Thoracic aorta (tissue), 2 donors: ENCODE measurements at places on chromosomes 5 and 9. TPM values are rescaled to one million over a fixed set of nuclear protein-coding genes. Genes with fewer than 3 reads are reported as not detected.

GRCh38 chr9:126327006-126327713 lies 531 bp downstream of the MVB12B start:
- no peaks in the 10 kb centered on the region for H3K36me3 ChIP-seq
- DNase-seq = no peak
- H3K4me3 ChIP-seq = peak overlapping the region; percentile 76
- peaks cover 16% of the 10 kb centered on the region for H3K4me1 ChIP-seq
- no peaks in the 10 kb centered on the region for H3K27me3 ChIP-seq
- H3K27ac ChIP-seq = peak overlapping the region; percentile 14

DNA sequence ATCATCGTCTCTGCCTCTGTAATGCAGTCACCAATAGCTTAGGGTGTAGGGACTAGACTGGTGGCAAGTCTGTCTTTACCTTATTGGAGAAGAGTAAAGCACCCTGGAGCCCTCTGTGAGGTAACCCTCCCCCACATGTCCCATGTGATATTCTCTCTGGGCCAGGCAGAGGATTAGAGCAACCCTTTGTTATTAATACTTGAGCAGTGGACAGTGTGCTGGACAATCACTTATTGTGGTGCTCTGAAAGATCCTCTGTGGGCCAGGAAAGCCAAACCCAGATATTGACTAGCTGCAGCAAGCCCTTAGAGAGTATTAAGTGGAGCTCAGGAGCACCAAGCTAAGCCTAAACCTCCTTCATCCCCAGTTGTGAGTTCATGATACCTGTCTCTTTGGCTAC lies 139.7 kb upstream of the RUSC2 start:
- DNase-seq = no peak
- peaks cover 5% of the 10 kb centered on the region for H3K4me1 ChIP-seq
- H3K27ac ChIP-seq = peak overlapping the region; percentile 37
- H3K36me3 ChIP-seq = peaks cover 5% of the 10 kb centered on the region
- H3K4me3 ChIP-seq = no peak overlapping the region
- no peaks in the 10 kb centered on the region for H3K27me3 ChIP-seq

DNA sequence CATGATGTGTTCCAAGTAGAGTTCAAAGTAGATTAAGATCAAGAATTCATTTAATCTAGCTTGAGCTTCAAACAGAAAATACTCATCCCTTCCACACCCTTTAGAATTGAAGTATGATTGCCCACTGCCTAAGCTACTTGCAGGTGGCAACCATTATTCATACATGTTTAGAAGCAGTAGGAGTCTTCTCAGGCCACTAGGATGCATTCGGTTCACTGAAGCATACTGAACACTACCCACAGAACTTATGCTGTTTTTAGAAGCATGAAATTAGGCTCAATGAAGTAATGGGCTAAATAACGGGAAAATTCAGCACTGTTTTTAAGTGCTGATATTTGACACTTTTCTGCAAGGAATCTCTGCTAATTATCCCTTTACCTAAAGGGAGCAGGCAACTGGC lies 263.4 kb downstream of the DEPDC1B start:
- DNase-seq = no peak
- no peak overlapping the region for H3K4me3 ChIP-seq

- no peak overlapping the region for H3K4me3 ChIP-seq
- no peaks in the 10 kb centered on the region for H3K27me3 ChIP-seq
- H3K36me3 ChIP-seq = no peaks in the 10 kb centered on the region
Measured at GRCh38 chr5:67925511-67925910, 290.0 kb upstream of the PIK3R1 start.

DNA sequence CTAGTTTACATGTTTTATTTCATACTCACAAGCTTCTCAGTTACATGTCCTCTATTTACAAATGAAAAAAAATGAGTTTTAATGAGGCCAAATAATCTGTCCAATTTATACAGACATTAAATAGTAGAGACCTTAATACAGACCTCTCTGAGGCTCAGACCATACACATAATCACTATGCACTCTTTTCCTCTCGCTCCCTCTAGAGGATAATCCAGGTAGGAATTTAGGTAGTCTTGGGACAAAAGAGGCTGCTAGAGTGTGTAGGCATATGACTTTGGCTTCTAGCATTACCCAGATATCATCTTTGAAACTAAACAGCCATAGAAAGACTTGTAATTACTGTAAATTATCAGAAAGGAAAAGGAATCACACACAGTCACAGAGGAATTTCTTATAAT lies 444.7 kb downstream of the HINT1 start:
- H3K27ac ChIP-seq = no peak overlapping the region
- H3K36me3 ChIP-seq = no peaks in the 10 kb centered on the region
- DNase-seq = no peak
- no peaks in the 10 kb centered on the region for H3K27me3 ChIP-seq
- no peak overlapping the region for H3K4me3 ChIP-seq

- no peaks in the 10 kb centered on the region for H3K36me3 ChIP-seq
- H3K4me3 ChIP-seq = no peak overlapping the region
- DNase-seq = no peak
- H3K27me3 ChIP-seq = no peaks in the 10 kb centered on the region
- no peak overlapping the region for H3K27ac ChIP-seq
Measured at GRCh38 chr5:3522491-3522890, 73.1 kb upstream of the IRX1 start.

GRCh38 chr5:33941090-33941489 lies 4.9 kb downstream of the RXFP3 start:
- no peak overlapping the region for H3K27ac ChIP-seq
- peaks cover 6% of the 10 kb centered on the region for H3K4me1 ChIP-seq
- DNase-seq = no peak
- H3K36me3 ChIP-seq = no peaks in the 10 kb centered on the region
- H3K4me3 ChIP-seq = no peak overlapping the region

- H3K4me3 ChIP-seq = peak overlapping the region; percentile 63
- DNase-seq = peak; percentile 84
- H3K4me1 ChIP-seq = peaks cover 90% of the 10 kb centered on the region
- peak overlapping the region; percentile 95 for H3K27ac ChIP-seq
- no peaks in the 10 kb centered on the region for H3K27me3 ChIP-seq
- H3K36me3 ChIP-seq = no peaks in the 10 kb centered on the region
Measured at GRCh38 chr5:139660923-139661814, 13.0 kb downstream of the CXXC5 start.

DNA sequence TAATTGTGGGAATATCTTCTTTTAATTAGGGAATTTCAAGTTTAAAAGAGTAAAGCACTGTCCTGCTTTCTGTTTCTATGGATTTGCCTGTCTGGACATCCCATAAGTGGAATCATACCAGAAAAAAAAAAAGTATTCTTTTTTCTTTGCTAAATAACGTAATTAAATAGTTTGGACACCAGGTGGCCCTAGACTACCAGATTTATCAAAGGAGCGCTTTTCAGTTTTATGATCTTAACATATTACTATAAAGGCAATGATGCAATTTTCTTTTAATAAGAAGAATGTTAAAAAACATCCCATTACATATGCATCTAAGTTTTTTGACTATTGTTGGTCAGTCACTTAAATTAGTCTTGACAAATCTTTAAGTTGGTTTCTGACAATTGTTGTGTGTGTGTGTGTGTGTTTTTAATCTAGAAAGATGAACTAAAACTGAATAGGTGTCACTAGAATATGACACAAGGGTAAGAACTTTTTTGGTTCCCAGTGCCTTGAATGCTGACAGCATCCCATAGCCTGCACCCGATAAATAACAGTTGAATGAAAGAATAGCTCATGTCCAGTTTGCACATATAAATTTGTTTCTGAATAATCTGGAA lies 49.5 kb downstream of the C5orf22 start:
- no peaks in the 10 kb centered on the region for H3K36me3 ChIP-seq
- no peaks in the 10 kb centered on the region for H3K27me3 ChIP-seq
- H3K4me3 ChIP-seq = no peak overlapping the region

DNA sequence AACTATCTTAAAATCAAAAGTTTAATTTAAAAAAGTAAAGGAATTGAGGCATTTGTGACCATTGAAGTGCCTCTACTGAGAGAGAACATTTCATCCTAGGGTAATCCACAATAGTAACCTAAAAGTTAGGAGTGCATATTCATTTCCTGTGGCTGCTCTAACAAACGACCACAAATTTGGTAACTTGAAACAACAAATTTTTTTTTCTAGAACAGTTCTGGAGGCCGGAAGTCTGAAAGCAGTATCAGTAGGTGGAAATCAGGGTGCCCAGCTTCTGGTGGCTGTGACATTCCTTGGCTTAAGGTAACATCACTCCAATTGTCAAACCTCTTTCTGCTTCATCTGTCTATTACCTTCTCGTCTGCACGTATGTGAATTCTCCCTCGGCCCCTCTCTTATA lies 67.1 kb upstream of the SSBP2 start:
- H3K27ac ChIP-seq = no peak overlapping the region
- H3K36me3 ChIP-seq = no peaks in the 10 kb centered on the region
- no peak overlapping the region for H3K4me3 ChIP-seq
- no peak for DNase-seq

- H3K4me1 ChIP-seq = peaks cover 26% of the 10 kb centered on the region
- peak overlapping the region; percentile 64 for H3K27ac ChIP-seq
- DNase-seq = no peak
- H3K36me3 ChIP-seq = no peaks in the 10 kb centered on the region
Measured at GRCh38 chr9:109329638-109330258, 8.9 kb upstream of the EPB41L4B start.

DNA sequence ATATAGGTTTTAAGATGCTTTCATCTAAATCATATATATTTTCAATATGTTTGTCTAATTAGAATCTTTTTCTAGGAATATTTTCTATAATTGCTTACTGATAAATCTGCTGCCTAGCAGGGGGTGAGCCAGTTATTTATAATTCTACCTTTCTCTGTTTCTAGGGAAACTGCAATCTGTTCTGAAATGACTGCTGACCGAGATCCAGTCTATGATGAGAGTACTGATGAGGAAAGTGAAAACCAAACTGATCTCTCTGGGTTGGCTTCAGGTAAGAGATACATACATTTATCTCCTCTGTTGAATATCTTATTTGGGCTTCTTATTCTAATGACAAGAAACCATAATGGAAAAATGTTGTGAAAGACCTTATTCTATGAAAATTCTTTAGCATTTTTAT lies 127.3 kb downstream of the XRCC4 start:
- no peak overlapping the region for H3K4me3 ChIP-seq
- no peaks in the 10 kb centered on the region for H3K27me3 ChIP-seq
- H3K4me1 ChIP-seq = peaks cover under 1% of the 10 kb centered on the region
- H3K27ac ChIP-seq = no peak overlapping the region
- no peak for DNase-seq

GRCh38 chr5:43704243-43704642 lies 101.3 kb downstream of the NNT start:
- no peak for DNase-seq
- peaks cover 4% of the 10 kb centered on the region for H3K36me3 ChIP-seq
- H3K4me3 ChIP-seq = no peak overlapping the region
- no peaks in the 10 kb centered on the region for H3K4me1 ChIP-seq

GRCh38 chr5:121919046-121919445 lies 42.7 kb upstream of the SRFBP1 start:
- H3K27ac ChIP-seq = no peak overlapping the region
- no peaks in the 10 kb centered on the region for H3K4me1 ChIP-seq
- no peaks in the 10 kb centered on the region for H3K27me3 ChIP-seq
- no peaks in the 10 kb centered on the region for H3K36me3 ChIP-seq

DNA sequence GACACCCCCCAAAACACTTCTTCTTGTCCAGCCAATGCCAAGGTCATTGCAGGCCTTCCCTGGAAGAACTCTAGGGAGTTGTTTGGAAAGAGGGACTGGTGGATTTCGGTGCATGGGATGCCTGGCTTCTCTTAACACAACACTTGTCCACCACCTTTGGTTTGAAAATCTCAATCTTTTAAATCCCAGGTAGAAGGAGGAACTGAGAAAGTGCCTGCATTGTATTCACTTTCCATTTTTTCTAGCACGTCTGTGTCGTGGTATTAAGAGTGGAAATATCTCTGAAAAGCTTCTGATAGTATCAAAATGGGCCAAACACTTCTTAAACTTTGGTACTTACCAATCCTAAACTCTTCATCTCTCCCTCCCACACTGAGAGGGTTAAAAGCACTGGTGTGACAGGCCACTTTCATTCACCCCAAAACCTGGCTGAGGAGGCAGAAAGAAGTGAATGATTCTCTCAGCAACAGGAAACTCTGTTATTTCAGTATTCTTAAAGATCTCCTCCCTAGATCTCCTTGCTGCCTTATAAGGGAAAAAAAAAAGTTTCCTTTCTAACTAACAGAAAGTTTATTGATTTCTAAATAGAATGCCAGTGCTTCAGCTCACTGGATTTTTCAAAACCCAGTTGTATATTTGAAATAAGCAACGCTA lies 3.9 kb upstream of the NFIB start:
- peak overlapping the region; percentile 81 for H3K4me3 ChIP-seq
- peaks cover 39% of the 10 kb centered on the region for H3K4me1 ChIP-seq
- H3K27me3 ChIP-seq = no peaks in the 10 kb centered on the region
- no peaks in the 10 kb centered on the region for H3K36me3 ChIP-seq

GRCh38 chr9:117779760-117780159 lies 75.6 kb downstream of the TLR4 start:
- H3K4me1 ChIP-seq = peaks cover 11% of the 10 kb centered on the region
- no peaks in the 10 kb centered on the region for H3K27me3 ChIP-seq
- H3K27ac ChIP-seq = no peak overlapping the region
- no peaks in the 10 kb centered on the region for H3K36me3 ChIP-seq
- DNase-seq = no peak

- H3K27me3 ChIP-seq = no peaks in the 10 kb centered on the region
- no peaks in the 10 kb centered on the region for H3K4me1 ChIP-seq
- DNase-seq = no peak
- no peaks in the 10 kb centered on the region for H3K36me3 ChIP-seq
- H3K27ac ChIP-seq = no peak overlapping the region
Measured at GRCh38 chr5:56596155-56596554, 219.2 kb upstream of the MAP3K1 start.

GRCh38 chr5:38112938-38113337 lies 145.4 kb upstream of the EGFLAM start:
- H3K36me3 ChIP-seq = no peaks in the 10 kb centered on the region
- H3K27ac ChIP-seq = no peak overlapping the region
- no peaks in the 10 kb centered on the region for H3K4me1 ChIP-seq
- no peak overlapping the region for H3K4me3 ChIP-seq
- no peak for DNase-seq
- no peaks in the 10 kb centered on the region for H3K27me3 ChIP-seq

GRCh38 chr9:99720455-99721050 lies 101.1 kb upstream of the NR4A3 start:
- H3K4me3 ChIP-seq = peak overlapping the region; percentile 63
- no peak for DNase-seq
- H3K27ac ChIP-seq = peak overlapping the region; percentile 20
- no peaks in the 10 kb centered on the region for H3K4me1 ChIP-seq

Gene RPP25L
- total RNA-seq = 5.5 TPM

Gene PTGR1
- total RNA-seq = 34.4 TPM

Gene TRPM3
- 5.0 TPM for total RNA-seq

Gene SLC46A2
- total RNA-seq = 2.7 TPM

Gene FBXL7
- total RNA-seq = 31.7 TPM

Gene MYMK
- total RNA-seq = not detected

Gene OMD
- 200 TPM for total RNA-seq

Gene ENTPD2
- total RNA-seq = 0.95 TPM
